Endothelial cell (in vitro differentiated cells): ENCODE measurements at places on chromosomes 13 and 19.

- no peak for DNase-seq
Observed at GRCh38 chr13:96678801-96679200, 315.5 kb downstream of the OXGR1 start.

DNA sequence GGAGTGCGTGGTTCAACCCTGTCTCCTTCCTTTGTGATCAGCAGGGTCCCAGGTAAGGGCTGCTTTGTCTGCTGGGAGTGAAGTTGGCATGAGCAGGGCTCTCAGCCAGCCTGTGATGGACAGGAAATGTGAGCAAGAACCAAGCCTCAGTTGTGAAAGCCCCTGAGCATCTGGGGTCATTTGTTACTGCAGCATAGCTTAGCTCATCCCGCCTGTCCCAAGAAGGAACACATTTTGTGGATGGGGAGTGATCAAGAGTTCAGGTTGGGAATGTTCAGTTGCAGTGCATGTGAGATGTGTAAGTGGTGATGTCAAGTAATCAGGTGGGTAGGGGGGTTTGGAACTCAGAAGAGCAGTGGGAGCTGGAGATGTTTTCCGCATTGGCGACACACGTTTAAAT is 152.4 kb downstream of the DPF1 start:
- no peak for DNase-seq

DNA sequence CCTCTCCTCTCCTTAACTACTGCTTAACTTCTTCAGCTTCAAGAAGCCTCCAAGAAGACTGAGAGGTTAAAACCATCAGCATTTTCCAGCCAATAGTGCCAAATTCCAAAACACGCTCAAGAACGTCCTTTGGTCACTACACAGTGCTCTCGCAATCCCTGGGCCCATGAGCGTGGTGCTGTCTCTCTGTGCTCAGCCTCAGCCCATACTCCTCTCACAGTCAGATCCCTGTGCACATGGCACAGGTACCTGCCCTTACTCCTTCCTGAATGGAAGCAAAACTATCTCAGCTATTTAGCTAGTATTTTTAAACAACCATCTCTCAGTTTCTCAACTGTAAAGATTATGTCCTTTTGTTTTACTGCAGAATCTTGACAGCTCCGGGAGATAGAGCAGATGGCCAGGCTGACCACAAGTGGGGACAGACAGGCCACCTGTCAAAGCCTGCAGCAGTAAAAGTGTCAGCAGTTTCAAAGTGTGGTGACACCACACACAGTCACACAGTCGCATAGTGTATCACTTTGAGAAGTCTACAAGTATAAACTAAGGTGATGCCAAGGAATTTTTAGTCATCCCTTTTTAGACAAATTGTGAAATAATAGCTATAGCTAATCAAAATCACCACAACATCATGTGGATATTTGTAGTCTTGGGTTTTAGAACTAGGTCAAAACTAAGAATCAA is 35.7 kb downstream of the DZIP1 start:
- no peak for DNase-seq

DNA sequence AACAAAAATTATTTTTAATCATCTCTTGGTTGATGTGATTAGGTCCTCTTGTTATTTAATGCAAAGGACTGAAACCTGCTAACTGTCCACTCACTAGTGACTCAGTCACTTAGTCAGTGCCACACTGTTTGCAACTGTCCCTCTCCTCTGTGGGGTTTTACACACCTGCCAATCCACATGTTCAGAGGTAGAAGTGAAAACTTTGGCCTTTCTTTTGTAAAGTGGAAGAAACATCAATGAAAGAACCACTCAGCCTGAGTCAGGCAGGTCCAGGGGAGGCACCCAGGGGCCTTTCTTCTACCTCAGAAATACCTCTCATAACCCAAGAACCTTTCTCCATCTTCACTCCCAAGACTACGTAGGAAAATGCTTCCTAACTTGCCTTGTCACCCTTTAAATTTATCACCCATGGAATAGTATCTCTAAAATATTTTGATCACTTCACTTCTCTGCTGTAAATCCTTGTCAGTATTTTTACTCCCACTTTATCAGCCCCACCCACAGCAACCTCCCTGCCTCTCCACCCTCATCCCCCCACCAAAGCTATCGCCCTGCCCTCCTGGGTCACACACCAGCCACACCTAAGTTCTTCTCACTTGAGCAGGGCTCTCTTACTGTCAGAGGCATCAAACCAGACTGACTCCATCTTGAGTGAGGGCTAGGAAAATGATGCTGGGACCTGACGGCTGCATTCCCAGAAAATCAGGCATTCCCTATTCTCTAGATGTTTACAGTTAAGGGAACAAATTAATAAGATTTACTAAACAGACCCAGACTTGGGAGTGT is 29.6 kb upstream of the EEF1AKMT1 start:
- DNase-seq = no peak

DNA sequence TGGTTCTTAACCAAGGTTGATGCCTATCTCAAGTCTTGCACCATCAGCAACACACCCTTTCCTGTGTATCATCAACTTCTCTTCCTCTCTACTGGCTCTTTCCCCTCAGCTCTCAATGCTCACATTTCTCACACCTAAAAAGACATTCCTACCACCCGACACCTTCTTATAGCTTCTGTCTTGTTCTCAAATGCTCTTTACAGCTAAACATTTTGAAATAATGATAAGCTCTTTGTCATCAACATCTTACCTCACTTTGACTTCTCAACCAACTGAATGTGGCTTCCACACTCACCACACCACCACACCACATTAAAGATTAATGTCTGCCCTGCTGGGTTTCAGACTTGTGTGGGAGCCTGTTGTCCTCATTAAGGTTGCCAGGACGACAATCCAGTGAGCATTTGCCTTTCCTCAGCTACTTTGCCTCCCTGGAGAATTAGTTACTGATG is 67.8 kb downstream of the RXFP2 start:
- no peak for DNase-seq

- DNase-seq = no peak
Observed at GRCh38 chr19:38216785-38217641, 7.0 kb downstream of the DPF1 start.
